ENCODE measurements at places on chromosomes 6 and 20.
A peak's percentile ranks its signal among the peaks of the same experiment; 100 is the strongest.

DNA sequence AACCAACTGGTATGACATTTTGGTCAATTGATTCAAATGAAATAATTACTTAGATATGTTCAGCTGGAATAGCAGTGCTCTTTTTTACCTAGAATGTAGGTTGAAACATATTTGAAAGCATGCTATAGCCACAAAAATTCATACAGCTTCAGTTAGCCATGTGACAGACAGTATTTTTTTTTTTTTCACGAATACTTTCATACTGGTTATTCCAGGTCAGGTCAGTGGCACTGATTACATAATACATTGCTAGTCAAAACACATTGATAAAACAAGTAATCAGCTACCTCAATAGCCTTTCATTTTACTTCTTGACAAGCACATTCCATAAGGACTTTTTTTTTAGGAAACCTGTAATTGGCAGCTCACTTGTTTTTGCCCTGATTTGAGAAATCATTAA, 222.6 kb downstream of the EYA4 start:
- H3K27me3 ChIP-seq: no peaks in the 10 kb centered on the region
- no peak overlapping the region for H3K27ac ChIP-seq
- H3K4me1 ChIP-seq: no peaks in the 10 kb centered on the region
- no peaks in the 10 kb centered on the region for H3K36me3 ChIP-seq
- H3K4me3 ChIP-seq: no peak overlapping the region
- no peak for DNase-seq

GRCh38 chr6:166514196-166514595, 72.3 kb downstream of the RAMACL start:
- peaks cover 14% of the 10 kb centered on the region for H3K4me1 ChIP-seq
- H3K36me3 ChIP-seq: peaks cover 3% of the 10 kb centered on the region
- H3K27me3 ChIP-seq: no peaks in the 10 kb centered on the region
- no peak overlapping the region for H3K4me3 ChIP-seq
- DNase-seq: no peak

- H3K27me3 ChIP-seq: no peaks in the 10 kb centered on the region
- H3K4me3 ChIP-seq: peak overlapping the region; percentile 21
These were observed 41.0 kb downstream of the ZNF292 start for GRCh38 chr6:87196275-87196842.

- DNase-seq: no peak
- H3K4me1 ChIP-seq: no peaks in the 10 kb centered on the region
- H3K27ac ChIP-seq: no peak overlapping the region
- no peaks in the 10 kb centered on the region for H3K27me3 ChIP-seq
- H3K36me3 ChIP-seq: no peaks in the 10 kb centered on the region
- H3K4me3 ChIP-seq: no peak overlapping the region
These were observed 10.2 kb downstream of the PLCB4 start for GRCh38 chr20:9078826-9079731.

- peaks cover 1% of the 10 kb centered on the region for H3K27me3 ChIP-seq
- H3K4me1 ChIP-seq: no peaks in the 10 kb centered on the region
- no peak overlapping the region for H3K27ac ChIP-seq
- DNase-seq: no peak
- H3K36me3 ChIP-seq: no peaks in the 10 kb centered on the region
These were observed 715.6 kb downstream of the QKI start for GRCh38 chr6:164130151-164130550.

- no peaks in the 10 kb centered on the region for H3K36me3 ChIP-seq
- no peaks in the 10 kb centered on the region for H3K4me1 ChIP-seq
- H3K4me3 ChIP-seq: no peak overlapping the region
- H3K27ac ChIP-seq: no peak overlapping the region
- no peak for DNase-seq
These were observed 253.1 kb downstream of the ADGB start for GRCh38 chr6:146851837-146852236.

DNA sequence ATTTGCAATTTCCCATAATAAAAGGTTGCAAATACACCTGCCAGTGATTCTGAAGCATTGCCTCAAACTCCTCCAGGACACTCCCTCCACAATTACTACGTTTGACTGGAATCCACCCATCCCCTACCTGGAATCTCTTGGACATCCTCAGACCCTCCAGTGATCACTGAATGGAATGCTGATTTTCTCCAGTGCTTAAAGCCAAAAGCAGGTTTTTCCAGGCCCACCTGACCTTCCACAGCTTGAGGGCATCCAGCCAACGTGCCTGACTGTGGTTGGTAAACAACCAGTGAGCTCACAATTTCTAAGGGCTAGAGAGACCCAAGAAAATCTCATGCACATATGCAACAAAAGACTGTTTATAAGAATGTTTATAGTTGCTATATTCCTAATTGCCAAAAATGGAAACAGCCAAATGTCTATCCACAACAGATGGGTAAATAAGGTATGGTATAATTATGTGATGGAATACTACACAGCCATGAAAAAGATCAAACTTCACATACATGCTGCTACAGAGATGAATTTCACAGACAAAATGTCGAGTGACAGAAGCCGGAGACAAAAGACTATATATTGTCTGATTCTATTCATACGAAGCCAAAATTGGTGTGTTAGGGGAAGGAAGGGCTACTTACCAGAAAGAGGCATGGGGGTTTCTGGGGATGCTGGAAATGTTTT, 147.1 kb upstream of the RREB1 start:
- H3K4me1 ChIP-seq: no peaks in the 10 kb centered on the region
- no peak overlapping the region for H3K27ac ChIP-seq
- peaks cover 2% of the 10 kb centered on the region for H3K36me3 ChIP-seq
- H3K4me3 ChIP-seq: no peak overlapping the region

DNA sequence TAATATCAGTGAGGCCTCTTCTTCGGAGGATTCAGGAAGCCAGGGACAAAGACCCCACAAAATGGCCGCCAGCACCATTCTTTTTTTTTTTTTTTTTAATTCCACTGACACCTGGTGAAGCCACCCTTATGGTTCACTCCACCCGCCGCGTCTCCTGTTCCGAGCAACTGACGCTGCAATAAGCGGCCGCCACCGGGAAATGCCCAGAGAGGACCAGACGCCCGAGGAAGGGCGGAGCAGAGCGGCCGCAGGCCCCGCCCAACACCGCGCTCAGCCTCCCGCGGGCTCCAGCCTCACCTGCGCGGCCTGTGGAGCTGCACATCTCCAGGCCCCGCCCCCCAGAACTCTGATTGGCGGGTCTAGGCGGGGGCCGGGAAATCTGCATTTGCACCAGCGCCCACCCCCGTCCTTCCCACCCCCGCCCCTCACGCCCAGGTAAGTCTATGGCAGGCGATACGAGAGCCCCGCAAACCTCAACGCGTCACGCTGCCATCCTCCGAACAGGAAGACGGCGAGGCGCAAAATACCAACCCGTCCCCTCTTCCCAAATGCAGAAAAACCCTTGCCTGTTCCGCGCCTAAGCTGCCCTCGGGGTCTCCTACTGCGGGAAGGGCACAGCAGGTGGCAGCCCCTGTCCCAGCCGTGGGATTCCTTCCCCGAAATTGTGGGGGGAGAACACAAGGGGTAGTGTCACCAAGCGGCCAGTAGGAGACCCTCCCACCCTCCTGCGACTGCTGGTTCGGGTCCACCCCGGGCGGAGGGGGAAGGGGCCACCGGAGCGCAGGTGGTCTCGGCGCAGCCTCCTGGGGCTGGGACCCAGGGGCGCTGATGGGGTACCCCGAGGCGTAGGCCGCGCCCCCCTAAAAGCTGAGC, 960 bp downstream of the ATP9A start:
- no peak overlapping the region for H3K27ac ChIP-seq
- H3K27me3 ChIP-seq: peaks cover 15% of the 10 kb centered on the region
- DNase-seq: no peak

GRCh38 chr6:98808541-98809210, 25.7 kb upstream of the POU3F2 start:
- no peak overlapping the region for H3K27ac ChIP-seq
- H3K4me1 ChIP-seq: no peaks in the 10 kb centered on the region
- no peaks in the 10 kb centered on the region for H3K36me3 ChIP-seq
- no peak for DNase-seq

- peak overlapping the region; percentile 84 for H3K4me3 ChIP-seq
- no peaks in the 10 kb centered on the region for H3K27me3 ChIP-seq
- peaks cover 9% of the 10 kb centered on the region for H3K4me1 ChIP-seq
- DNase-seq: peak; percentile 83
- no peaks in the 10 kb centered on the region for H3K36me3 ChIP-seq
- peak overlapping the region; percentile 91 for H3K27ac ChIP-seq
These were observed 107.9 kb downstream of the MAP3K7 start for GRCh38 chr6:90478789-90479602.

DNA sequence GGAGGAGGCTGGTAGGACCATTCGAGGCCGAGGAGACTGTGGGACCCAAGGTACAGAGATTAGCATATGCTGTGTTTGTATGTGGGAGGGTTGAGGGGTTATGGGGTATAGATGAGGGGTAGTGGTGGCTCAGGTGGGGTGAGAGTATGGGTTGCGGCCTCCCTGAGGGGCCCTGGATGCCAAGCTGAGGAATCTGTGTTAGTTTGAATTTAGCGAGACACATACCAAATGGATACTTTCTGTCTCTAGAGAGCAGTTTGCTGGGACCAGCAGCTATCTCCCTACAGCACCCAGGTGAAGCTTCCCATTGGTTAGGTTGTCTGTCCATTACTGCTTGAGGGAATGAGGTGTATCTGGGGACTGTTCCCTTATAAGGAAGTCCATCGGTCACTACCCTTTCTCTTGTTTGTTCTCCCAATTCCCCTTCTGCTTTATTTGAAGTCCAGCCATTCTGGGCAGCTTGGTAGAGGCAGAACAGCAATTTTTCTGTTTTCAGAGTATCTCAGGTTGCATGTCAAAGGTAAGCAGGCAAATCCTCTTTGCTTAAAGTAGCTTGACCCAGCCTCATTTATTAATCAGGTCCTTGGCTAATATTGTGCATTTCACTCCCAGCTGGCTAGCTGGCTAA, 15.2 kb downstream of the CHMP4B start:
- peaks cover 45% of the 10 kb centered on the region for H3K4me1 ChIP-seq
- H3K4me3 ChIP-seq: no peak overlapping the region
- no peak for DNase-seq
- H3K36me3 ChIP-seq: peaks cover 15% of the 10 kb centered on the region
- H3K27me3 ChIP-seq: no peaks in the 10 kb centered on the region

DNA sequence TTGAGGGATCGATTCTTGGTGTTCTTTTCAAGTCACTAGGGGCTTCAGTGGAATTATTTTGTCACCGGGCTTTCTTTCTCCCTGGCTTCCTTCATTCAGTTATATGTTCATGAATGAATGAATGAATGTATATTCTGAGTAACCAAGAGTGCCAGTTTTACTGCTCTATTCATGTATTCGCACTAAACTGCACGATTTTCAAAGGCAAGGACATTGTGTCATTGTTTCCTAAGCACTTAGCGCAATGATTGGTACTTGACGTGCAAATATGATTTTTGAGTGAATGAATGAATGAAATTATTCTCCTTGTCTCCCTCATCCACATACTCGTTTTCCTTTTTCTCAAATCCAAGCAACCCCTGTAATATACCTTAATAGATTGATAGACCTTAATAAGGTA, 822 bp downstream of the AFG1L start:
- DNase-seq: no peak
- H3K27me3 ChIP-seq: no peaks in the 10 kb centered on the region
- H3K4me1 ChIP-seq: peaks cover 18% of the 10 kb centered on the region
- peak overlapping the region; percentile 98 for H3K27ac ChIP-seq

DNA sequence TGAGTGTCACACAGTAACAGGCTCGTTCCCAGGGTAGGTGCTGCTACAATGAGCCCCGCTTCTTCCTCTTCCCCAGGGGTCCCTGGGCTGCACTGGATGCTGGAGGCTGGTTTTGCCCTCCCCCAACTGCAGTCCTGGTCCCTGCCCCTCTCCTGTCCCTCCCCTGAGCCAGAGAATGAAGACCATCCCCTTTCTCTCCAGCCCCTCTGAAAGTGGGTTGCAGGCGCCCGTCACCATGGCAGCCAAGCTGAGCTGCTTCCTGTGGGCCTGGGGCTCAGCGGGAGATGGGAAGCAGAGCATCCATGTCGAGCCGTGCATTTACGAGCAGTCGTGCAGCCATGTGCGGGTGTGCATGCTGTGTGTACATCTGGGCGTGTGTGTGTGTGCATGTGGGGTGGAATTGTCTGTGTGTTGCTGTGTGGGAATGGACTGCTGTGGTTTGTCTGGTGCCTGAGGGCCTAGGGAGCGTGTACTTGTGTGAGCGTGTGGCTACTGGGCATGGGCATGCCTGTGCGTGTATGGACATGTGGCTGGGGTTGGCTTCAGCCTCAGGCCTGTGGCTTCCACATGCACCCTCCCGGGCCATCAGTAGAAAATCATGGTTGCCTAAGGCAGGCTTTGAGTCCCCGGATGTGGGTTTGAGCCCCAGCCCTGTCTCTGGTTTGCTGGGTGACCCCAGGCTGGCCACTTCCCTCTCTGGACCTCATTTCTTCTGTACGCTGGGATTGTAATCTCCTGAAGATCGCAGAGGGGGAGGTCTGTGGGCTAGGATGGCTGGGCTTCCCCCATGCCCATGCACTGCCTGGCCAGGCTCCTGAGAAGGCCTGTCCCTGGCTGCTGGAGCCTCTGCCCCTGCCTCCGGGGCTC, 48.8 kb downstream of the SRC start:
- no peaks in the 10 kb centered on the region for H3K4me1 ChIP-seq
- H3K36me3 ChIP-seq: peaks cover 8% of the 10 kb centered on the region
- DNase-seq: no peak
- no peak overlapping the region for H3K4me3 ChIP-seq
- H3K27ac ChIP-seq: no peak overlapping the region

DNA sequence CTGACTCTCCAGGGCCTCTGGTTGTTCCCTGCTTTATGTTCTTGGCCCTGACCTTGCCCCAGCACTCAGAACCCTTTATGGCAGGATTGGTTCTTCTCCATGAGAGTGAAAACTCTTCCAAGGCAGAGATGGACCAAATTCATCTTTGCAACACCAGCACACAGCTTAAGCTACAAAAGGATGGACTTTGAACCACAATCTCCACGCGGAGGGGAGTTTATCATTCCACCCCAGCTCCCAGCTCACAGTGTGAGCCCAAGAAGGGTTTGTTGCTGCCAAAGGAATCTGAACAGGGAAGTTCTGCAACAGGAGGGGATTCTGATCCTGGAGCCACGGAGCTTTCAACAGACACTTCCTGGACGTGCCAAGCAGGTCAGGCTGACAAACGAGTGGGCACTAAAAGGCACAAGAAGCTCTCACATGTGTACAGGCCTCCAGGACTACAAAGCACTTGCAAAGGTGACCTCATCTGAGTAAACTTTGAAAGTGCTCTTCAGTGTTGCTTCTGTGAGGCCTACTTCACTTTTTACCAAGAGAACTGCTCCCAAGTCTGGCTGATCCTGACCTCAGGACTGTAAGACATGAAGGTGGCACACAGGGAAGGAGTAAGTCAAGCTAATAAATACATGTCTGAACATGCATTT, 8.9 kb downstream of the FITM2 start:
- peaks cover 2% of the 10 kb centered on the region for H3K4me1 ChIP-seq
- DNase-seq: no peak
- peaks cover 20% of the 10 kb centered on the region for H3K36me3 ChIP-seq
